ENCODE measurements at places on chromosomes 5 and 9.

DNA sequence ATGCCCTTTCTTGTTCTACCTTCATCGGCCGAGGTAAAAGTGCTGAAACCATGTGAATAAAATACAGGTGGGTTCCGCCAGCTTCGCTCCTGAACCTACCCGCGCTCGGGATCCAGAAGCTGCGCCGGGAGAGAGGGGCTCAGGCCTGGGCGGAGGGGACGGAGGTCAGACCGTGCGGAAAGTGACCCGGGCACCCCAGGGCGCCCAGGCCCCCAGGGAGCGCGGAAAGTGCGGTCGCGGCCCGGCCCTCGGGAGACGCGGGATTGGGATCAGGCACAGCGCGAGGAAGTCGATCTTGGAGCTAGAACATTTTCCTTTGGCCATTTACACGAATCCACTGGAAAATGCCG is 329 bp downstream of the SYK start:
- DNase-seq, result no peak

DNA sequence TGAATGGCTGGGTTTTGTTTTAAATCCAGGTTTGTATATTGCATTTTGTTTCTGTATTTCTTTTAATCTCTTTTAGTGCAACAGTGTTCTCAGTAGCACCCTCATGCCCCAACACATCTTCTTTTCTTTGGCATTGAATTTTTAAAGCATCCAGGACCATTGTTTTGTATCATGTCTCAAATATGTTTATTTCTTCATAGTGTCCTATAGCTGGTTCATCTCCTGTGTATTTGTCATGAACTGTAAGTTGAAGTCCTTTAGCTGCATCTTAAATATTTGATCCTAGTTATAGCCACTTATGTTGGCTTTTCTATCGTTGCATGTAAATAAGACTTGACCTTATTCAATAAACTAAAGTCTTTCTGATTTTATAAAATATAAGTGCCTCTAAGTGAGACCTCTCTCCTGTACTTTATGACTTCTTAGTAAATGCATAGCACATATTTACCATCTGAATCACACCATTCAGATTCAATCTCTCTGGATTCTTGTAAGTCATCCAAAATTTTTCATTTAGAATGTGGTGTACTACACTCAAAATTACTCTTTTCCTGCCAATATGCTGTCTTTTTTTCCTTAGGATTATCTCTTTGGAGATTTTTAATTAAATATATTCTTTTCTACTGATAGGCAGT is 21.0 kb upstream of the ERCC6L2 start:
- no peak for DNase-seq

GRCh38 chr5:154194345-154195329 is 4.1 kb downstream of the GALNT10 start:
- DNase-seq, result no peak

DNA sequence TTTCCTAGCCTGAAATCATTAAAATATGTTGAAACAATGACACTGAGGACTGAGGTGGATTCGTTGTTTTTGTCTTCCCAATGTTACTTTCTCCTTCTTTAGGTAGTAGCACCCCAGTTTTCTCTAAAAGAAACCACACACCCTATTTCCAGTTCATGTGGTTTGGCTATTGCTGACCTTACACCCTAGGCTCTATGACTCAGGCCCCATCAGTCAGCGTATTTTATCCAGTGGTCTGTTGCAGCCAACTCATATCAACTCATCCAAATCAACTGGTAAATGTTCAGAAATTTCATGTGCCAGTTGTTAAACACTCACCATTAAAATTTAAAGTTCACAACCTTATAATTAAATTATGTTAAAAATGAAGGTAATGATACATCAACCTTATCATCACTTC is 44.6 kb upstream of the NFIB start:
- DNase-seq, result no peak

GRCh38 chr9:124274226-124274625 is 16.5 kb downstream of the NEK6 start:
- peak; percentile 44 for DNase-seq

Measured in MV-4-11 (cell line).